ENCODE measurements at places on chromosomes 11 and 22.

DNA sequence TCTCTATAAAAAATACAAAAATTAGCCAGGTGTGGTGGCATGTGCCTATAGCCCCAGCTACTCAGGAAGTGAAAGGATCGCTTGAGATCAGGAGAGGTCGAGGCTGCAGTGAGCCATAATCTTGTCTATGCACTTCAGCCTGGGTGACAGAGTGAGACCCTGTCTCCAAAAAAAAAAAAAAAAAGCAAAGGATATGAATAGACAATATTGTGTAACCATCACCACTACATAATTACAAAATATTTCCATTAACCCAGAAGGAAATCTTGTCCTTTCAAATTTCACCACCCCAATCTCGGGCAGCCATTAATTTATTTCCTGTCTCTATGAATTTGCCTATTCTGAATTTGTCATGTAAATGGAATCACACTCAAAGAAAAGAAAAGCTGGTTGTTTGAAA, 21.2 kb downstream of the RSF1 start:
- DNase-seq = no peak

GRCh38 chr11:35579557-35580396, 38.5 kb upstream of the FJX1 start:
- peak; percentile 77 for DNase-seq

DNA sequence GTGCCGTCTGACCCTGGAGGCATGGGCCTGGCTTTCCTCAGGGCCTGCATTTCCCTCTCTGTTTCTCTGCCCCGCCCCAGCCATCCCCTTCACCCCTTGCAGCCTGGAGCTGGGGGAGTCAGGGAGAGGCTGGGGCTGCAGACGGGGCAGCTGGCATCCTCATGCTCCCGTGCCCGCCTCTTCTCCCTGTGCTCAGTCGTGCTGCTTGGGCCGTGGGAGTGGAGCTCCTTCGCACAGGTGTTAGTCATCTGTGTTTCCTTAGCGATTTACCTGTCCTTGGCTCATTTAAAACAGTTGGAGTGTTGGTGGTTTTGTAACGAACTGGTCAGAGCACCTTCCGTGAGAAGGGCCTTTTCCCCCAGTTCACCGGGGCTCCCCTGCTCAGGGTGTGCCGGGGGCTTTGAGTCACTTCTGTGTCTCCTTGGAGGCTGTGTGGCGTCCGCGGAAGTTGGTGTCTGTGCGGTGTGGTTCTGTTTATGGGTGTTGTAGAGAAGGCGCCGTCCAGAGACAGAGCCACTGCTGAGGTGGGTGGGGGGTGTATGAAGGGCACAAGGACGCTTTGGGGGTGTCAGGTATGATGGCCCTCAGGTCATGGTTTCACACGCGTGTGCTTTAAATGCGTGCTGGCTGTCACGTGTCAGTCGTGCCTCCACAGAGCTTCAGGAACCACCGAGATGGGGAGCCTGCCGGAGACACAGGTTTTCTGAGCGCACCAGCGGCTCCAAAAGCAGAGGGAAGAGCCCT, 19.5 kb downstream of the BRSK2 start:
- DNase-seq = no peak

DNA sequence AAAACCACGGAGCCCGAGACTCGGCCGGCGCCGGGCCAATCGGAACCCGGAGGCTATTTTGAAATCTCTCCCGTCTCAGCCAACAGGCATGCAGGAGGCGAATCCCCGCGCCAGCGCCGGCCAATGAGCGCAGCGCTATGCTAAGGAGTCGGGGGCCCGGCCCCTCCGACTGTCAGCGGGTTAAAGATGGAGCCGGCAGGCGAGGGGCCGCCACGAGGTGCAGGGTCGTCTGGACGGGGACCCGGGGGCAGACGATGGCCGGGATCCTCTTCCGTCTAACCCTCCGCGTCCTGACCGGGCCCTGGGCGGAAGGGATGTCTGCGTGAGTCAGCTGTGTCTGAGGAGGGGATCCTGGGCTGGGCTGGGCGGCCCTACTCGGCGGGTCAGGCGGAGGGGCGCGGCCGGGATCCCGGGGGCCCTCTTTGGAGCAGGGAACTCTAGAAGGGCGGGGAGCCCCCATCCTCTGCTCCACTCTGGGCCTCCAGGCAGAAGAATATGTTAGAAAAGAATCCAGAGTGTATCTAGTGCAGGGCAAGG, 10.0 kb downstream of the SDF2L1 start:
- DNase-seq = peak; percentile 86

DNA sequence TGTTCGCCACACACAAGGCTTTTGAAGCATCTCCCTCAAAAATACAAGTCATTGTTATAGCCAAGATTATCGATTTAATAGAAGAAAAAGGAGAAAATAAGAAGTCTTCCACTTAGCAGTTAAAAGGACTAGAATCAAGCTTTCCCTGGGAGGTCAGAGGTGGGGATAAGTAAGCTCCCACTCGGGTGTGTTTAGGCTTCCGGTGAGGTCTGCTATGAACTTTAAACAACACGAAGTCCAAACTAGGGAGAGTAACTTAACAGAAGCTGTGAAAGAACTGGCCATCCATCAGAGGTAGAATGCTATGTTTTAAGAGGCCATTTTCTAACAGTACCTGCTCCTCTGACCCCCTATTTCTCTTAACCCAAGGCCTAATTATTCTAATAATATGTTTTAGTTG, 91.4 kb upstream of the APOA1 start:
- no peak for DNase-seq

DNA sequence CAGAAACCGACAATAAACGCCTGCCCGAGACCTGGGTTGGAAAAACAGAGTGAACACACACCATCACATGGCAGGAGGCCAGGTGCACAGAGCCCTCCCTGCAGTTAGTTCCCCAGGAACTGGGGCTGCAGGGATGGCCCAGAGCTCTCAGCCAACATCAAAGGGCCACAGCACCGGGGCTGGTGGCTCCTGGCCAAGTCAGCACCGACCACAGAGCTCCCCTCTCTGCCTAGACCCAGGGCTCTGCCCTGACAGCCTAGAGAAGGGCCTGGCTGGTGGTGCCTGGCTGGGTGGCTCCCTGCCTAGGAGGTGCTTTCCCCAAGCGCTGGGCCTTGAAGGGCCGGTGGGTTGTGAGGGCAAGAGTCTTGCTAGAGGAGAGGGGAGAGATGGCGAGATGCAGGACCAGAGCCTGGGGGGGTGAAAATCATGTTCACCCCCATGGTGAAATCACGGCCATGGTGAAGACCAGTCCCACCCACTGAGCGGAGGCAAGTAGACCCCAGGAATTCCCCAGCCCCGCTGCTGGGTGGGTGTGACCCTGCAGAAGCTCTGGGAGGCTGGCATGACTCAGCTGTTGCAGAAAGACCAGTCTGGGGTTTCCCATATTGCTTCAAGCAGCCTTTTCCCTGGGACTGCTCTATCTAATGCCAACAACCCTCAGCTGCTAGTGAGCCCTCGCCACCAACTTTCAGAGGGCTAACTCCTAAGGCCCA, 7.2 kb upstream of the BID start:
- peak; percentile 81 for DNase-seq

DNA sequence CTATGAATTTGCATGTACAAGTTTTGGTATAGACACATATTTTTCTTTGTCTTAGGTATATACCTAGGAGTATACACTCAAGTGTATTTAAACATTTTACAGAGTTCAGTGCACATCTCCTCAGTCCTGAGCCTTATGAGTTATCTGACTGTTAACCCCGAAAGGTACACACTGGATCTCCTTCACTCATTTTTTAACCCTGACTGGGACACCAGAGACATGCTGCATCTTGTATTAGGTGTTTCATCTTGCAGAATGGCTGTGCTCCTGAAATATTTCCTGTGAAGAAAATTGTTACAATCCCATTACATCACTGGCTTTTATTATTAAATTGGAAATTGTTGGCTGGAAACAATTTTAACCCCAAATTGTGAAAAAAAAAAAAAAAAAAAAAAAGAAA, 15.3 kb downstream of the PARVA start:
- no peak for DNase-seq

DNA sequence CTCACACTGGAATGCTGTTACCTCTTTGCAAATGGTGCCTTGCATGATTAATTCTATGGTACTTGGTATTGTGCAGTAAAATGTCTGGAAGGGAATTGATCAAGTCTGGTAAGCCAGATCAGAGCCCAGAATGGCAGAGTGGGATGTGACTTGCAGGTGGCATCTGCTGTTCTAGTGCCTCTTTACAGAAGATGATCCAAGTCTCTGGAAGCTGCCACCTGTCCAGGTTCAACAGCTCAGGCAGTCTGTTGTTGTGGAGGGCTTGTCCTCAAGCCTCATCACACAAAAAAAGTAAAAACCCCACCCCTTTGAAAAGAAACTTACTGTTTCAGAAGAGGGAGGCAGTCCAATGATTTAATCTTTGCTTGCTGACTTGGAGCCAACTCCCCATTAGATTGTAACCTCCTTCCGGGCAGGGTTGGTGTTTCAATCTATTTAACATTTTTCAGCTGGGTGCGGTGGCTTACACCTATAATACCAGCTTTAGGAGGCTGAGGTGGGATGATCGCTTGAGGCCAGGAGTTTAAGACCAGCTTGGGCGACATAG, 17.1 kb downstream of the ZNRF3 start:
- no peak for DNase-seq

DNA sequence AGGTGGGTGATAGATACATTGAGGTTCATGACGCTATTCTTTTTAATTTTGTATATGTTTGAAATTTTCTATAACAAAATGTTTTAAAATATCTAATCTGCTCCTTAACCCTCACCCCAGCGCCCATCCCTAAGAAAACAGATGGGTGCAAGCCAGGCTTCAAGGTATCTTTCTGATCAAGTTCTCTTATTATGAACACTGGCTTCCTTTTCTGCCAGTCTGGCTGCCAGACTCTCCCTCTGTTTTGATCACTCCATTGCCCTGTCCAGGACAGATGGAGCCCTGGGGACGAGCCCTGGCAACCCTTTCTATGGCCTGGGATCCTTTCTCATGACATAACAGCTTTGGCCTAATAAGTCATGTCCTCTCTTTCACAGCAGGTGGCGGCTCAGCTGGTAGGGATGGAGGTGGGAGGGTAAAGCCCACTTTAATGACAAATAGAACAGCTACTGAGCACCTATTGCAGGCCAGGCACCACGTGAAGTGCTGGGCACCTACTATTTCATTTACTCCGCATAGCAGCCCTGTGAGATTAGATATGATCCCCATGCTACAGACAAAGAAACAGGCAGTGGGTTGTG, 38.4 kb downstream of the DRD2 start:
- no peak for DNase-seq

- no peak for DNase-seq
Observed at GRCh38 chr11:131005829-131006228, 89.5 kb upstream of the SNX19 start.

DNA sequence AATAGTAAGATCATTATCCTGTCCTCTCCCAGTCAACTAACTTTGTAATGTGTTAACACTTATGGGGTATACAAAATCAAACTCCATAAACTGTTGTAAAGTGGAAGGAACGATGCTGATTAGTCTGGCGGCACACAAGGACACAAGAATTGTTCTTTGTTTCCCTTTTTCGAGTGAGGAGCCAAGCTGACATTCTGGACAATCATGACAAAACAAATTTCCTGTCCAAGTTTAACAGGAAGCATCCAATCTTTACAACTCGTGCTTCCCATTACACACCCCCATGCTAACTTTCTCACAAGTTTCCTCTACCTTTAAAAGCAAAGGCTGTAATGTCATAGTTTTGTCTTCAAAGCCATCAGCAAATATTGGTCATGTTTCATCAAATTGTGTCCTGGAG, 20.4 kb upstream of the LDLRAD3 start:
- no peak for DNase-seq

GRCh38 chr11:92929653-92930052, 39.8 kb upstream of the MTNR1B start:
- DNase-seq = no peak

GRCh38 chr11:122306831-122307391, 190.9 kb upstream of the BLID start:
- DNase-seq = no peak

- no peak for DNase-seq
Observed at GRCh38 chr11:75380245-75380644, 19.1 kb upstream of the RPS3 start.

DNA sequence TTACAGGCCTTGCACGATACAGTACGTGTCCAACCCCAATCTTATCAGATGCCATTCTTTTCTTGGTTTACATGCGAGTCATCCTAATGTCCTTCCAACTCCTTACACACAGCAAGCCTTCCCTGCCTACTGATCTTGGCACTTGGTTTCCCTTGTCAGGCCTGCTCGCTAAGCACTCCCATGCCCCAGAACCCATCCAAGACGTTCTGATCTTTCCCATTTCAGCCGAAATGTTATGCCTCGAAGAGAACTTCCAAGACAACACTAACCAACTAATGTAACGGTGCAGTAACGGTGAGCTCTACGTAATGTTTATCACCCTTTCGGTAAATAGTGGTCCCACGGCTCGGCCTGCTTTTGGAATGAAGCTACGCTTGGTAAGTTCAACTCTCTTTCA, 521 bp downstream of the PES1 start:
- peak; percentile 37 for DNase-seq

DNA sequence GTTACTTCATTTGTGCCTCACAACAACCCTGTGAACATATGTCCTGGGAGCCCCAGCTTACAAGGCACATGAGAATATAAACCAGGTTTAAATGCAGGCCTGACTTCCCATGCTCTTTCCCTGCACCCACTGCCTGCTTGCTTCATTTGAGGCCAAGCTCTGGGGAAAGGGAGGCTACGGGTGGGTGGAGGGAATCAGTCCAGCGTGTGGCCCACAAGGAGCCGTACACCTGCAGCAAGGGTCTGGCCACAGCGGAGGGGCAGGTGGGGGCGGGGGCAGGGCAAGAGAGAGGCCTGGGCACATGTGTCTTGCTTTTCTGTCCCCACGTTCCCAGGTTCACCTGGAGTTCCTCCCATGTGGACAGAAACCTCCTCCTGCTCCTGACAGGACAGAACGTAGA, 26.2 kb downstream of the FAM83F start:
- DNase-seq = no peak

GRCh38 chr22:31747441-31747840, 2.5 kb downstream of the PRR14L start:
- no peak for DNase-seq

DNA sequence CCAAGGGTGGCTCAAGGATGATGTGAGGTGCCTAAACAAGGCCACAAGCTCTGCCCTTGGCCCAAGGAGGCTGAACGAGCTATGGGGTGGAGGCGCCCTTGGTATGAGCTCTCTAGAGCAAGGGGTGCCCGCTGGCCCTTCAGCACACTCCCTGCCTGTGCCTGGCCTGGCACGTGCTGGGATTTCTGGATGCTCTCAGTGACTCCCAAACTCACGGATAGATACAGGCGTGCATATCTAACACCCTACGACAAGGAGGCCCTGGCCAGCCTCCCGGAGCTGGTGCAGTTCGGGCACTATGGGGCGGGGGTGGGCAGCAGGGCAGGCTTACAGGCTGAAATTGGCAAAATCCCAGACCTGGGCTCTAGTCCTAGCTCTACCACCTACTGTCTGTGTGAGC, 30.6 kb downstream of the SCUBE1 start:
- DNase-seq = no peak

GRCh38 chr11:114044042-114044871, 15.3 kb upstream of the ZBTB16 start:
- DNase-seq = no peak

DNA sequence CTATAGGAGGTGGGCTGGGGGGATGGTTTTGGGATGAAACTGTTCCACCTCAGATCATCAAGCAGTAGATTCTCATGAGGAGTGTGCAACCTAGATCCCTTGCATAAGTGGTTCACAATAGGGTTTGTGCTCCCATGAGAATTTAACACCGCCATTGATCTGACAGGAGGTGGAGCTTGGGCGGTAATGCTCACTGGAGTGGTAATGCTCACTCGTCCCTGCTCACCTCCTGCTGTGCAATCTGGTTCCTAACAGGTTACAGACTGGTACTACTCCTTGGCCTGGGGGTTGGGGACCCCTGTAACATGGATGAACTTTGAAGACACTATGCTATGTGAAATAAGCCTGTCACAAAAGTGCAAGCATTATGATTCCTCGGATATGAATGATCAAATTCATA, 87.0 kb upstream of the CLNS1A start:
- no peak for DNase-seq
